ENCODE measurements at places on chromosomes 7 and 10.

DNA sequence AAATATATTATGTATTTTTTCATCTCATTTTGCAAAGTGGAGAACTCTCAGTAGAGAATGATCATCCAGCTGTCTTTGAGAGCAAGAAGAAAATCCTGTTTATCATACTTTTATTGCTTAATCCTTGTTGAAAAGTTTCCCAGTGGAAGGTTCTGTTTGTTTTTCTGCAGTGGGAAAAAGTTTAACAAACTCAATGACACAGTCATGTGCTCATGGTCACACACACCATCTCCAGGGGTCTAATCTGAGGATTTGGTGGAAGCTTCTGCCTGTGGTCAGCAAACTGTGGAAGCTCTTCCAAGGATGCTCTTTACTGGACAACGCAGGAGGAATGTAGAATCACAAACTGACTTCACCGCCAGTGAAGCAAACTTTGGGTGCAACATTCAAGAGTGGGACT, 1003.9 kb downstream of the SORCS3 start:
- no peak for DNase-seq

DNA sequence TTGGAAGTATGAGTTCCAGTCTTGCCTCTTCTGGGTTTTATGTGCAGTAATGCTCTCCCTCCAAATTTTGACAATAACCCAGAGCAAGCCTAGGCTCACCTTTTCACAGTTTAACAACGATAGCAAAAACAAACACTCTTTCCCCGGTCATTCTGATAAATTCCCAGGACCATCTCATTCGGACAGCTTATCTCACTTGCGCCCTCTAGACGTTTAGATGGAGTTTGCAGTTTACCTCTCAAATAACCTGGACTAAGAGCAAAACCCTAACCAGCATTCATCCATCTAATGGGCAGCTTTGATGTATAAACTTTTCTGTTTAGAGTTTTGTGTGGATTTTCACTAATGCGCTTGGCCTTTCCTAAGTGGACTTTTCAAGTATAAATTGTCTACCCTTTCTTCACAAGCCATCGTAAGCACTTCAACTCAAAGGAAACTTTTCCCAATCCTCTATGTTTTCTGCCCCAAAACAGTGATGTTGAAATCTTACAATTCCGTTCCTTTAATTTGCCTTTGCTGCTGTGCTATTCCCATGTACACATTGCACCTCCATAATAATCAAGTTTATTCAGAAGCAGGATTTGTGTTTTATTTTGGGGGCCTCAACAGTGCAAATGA, 114.9 kb downstream of the HDAC9 start:
- DNase-seq: peak; percentile 2

DNA sequence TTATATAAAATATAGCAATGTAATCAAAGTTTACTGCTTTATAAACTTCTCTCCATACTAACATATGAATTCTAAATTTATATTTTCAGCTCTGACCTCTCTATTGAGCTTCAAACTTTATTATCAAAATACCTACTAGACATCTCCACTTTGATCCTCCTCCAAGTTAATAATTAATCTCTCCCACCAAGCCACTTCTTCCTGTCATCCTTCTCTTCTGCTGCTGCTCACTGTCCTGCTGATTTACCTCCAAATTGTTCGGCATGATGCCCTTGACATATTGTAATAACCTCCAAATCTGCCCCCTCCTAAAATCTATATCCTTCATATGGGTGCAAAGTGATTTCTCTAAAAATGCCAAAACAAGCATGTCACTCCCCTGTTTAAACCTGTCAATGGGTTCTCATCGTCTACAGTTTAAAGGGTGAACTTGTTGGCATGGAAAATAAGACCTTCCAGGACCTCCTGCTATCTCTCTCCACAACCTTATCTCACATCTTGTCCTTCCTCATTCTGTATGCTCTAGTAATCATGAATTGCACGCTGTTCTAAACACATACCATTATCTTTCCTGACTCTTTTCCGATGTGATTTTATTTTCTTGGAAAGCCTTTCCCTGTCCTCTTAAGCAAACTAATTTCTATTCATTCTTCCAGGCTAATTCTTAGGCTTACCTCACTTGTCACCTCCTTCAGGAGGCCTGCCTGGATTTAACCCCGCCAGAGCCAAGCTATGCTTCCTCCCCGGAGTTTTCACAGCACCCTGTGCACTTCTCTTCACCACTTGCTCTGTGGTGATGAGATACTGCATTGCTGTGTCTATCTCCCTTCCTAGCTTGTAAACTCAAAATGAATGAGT, 52.1 kb upstream of the STK17A start:
- no peak for DNase-seq

- DNase-seq: peak; percentile 12
These were observed 7.9 kb downstream of the SLC25A28 start for GRCh38 chr10:99612167-99612831.

DNA sequence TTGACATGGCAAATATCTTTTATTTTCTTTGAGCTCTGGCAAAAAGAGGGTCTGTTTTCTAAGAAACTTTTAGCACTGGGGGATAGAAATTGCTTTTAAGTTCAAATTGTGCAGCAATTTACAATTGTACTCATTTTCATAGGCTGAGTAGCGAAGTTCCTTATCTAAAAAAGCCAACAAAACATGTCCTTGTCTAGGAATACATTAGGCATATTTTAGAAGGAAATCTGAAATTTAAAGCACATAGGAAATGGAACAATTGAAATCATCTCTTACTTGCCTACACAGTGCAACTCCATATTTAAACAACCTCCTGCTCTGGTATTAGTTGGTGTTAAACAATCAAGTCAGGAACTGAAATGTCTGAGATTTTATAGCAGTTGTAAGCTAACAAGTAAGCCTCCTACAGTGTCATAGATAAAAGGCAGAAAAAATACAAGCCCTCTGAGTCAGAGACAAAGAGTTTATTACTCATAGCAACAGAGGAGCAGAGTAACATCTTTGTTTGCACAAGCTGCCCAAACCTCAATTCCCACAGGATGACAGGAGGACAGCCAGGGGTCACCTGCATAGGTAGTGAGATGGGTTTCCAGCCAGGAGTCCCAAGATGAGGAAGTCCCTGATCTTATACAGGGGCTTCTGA, 280.2 kb upstream of the HGF start:
- DNase-seq: peak; percentile 92

DNA sequence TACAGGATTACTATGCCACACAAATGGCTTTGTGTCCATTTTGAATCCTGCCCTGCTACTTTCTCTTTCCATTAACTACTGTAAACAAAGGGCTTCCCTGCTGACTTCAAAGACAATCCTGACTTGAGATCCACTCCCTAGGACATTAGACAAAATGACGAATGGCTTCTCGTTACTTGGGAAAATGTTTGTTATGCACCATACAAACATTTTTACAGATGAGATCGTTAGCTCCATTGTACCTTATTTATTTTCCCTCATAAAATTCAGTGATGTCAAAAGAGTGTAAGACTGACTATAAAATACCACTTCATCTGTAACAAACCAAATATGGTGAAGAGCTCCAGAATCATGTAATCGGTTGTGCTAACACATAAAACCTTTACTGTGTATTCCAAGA, 121.8 kb downstream of the CD36 start:
- no peak for DNase-seq

- DNase-seq: peak; percentile 40
These were observed 18.6 kb downstream of the NSMCE4A start for GRCh38 chr10:121956111-121957061.

GRCh38 chr10:110447886-110448285, 49.8 kb upstream of the DUSP5 start:
- DNase-seq: no peak

- DNase-seq: peak; percentile 18
These were observed 31.2 kb downstream of the ZNF467 start for GRCh38 chr7:149742075-149742701.

- no peak for DNase-seq
These were observed 5.8 kb upstream of the AOC1 start for GRCh38 chr7:150846291-150847115.

GRCh38 chr10:55098452-55098851, 297.4 kb upstream of the PCDH15 start:
- no peak for DNase-seq

DNA sequence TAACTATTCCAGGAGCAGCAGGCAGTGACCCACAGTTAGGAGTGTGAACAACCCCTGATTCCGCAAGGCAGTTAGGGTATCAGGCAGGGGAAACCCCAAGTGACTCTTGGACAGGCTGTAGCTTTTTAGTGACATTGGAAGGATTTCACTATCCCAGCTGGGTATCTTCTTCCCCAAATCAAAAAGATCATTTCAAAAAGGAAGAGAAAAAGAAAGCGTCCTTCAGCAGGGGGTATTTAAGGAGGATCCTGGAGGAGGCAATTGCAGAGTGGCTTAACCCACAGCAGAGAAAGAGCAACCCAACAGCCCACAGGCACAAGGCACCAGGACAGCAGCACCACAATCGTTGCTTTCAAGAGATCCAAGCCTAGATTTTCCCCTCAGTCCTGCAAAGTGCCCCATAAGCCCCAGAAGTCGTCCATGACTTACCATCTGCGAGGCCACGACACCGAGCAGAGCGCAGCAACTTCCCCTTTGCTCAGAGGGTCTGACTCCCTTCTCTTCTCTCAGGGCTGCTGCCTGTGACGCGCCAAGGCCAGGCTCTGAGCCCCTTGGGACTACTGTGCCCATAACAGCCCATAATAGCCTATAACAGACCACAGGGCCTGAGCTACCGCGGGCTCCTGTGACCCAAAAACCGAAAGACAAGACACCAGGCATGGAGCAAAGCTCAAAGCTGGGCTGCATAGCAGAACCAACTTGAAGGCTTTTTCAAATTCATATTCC, 19.8 kb downstream of the PIK3AP1 start:
- no peak for DNase-seq

Measured in astrocyte (in vitro differentiated cells and primary cell).